Glomerular endothelial cell (primary cell): ENCODE measurements at places on chromosomes 2 and 18. TPM values are rescaled to one million over a fixed set of nuclear protein-coding genes. Genes with fewer than 3 reads are reported as not detected.
A peak's percentile ranks its signal among the peaks of the same experiment; 100 is the strongest.

DNA sequence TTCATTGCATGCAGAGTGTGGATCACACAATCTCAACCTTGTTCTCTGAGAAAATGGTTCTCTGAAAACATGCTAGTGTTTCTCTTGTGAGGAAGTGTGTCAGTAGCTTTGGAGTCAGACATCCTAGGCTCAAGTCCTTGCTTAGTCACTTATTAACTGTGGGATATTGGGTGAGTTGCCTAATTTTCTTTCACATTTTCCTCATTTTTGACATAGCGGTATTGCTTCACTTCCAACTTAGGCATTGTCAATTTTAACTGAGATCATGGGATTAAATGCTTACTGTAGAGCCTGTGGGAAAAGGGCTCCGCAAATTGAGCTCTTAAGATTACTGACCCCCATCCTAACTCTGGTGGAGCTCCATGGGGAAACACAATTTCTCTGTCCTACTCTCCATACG, 622.2 kb downstream of the CNTNAP5 start:
- DNase-seq: no peak

DNA sequence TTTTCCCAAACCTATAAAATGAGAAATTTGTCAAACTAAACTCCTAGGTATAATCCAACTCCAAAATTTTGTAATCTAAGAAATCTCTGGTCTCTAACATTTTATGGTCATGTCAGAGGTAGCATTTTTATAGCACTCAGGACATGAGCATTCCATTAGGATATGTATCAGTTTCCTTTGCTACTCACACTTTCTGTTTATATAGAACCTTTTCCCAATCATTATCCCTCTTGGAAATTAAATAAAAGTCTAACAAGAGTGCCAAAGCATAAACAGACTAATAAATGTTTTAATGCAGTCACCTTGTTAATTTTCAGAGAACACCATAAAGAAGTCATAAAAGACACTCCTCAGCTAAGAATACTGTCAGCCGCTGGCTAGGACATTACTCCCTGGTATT, 300.0 kb upstream of the CWC22 start:
- DNase-seq: no peak

GRCh38 chr2:28663359-28663758, 88.3 kb upstream of the PPP1CB start:
- DNase-seq: no peak

DNA sequence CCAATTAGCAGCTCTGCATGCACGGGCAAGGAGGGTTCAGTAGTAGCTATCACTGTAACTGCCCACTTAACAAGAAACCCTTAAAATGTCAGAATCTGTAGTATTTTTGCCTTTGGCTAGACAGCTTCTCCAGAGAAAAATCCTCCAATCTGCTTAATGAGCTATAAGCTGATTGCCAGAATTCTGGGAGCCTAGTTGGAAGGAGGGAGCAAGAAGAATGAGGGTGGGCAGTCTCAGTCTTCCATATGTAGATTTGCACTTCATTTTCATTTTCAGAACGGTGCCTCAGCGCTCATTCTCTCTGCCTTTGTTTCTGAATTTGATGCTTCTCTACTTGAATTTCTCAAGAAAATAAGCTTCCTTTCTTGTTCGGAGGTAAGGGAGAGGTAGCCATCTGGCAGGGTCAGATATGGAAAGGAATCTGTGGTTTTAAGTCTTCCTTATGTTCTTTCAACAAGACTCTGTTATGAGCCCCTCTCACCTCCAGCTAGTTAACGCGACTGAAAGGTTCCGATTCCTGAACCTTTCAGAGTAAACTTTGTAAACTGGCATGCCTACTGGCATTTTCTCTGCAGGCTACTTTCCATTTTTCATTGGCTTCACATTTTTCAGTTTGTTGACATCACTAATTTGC, 53.5 kb downstream of the HNRNPLL start:
- no peak for DNase-seq

DNA sequence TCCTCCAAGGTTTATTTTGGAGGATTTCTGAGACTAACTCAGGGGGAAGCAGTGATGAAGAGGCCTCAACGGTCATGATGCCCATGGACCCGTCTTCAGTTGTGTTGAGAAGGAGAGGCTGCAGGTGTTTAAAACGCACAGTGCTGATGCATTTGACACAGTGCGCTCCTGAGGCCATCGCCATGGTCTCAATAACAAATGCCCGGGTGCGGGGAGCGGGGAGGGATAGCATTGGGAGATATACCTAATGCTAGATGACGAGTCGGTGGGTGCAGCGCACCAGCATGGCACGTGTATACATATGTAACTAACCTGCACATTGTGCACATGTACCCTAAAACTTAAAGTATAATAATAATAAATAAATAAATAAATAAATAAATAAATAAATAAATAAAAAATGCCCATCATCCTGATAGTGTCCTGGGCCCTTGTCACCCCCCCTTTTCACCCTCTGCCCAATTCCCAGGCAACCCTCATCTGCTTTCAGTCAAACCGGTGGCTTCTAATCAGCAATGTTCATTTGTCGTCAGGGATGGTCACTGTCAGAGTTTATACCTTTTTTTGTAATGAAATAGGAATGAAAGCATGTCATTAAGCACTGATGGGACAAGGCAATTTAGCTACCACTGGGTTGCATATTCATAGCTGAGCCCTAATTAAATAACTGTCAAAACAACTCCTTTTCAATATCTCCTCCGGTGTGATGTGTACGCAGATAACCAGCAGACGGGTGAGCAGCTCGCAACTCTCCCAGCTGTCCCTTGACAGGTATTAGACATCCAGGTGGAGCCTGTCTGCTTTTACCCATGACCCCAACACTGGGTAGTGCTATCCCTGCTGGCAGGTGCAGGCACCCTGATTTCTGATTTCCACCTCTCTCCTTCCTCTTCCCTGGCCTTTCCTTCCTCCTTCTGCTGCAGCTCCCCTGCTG, 95.9 kb downstream of the KCNF1 start:
- DNase-seq: no peak

DNA sequence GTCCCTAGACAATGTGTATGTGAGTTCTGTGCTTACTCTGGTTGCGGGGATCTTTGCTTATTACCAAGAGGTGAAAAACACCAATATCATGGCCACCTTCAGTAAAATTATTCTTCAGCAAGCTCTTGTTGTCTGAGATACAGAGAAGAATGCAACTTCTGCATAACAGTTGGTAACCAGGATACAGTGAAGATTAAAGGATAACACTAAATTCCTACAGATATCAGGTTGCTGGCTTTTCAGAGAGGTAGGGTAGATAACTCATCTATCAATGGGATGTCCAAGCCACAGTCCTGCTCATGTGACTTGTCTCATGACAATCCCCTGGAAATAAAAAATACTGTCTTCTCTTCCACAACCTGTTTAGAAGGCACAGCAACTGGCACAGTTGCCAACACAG, 308.5 kb downstream of the TNS1 start:
- no peak for DNase-seq

DNA sequence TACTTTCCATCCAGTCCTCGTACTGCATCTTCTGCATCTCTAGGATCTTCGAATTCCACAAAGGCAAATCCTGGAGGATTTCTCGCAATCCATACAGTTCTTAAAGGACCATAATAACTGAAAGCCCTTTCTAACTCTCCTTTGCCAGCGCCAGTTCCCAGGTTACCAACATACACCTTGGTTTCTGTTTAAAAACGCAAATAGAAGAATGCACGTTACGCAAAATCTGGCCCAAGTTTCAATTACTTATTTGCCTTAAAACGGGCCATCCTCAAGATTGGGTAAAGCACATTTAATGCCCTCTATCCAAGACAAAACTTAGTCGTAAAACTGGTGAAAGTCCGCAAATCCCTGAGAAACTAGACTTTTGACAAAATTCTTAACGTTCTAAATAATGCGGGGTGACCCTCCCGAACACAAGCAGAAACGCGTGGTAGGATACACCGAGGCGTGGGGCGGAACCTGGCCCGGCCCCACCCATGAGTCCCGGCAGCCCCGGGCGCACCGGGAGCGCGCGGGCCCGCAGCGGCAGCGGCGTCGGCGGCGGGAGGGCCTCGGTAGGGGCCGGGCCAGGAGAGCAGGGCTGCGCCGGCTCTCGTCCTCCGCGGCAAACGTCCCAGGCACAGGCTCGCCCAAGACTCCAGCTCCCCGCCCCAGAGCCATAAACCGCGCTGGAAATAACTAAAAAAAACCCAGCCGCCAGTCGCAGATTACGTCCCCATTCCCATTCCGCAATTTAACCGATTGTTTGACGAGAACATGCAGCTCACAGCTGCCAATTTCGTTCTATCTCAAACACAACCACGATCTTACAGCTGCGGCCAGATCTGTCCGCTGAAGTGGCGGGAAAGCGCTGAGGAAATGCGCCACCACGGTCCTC, 910 bp downstream of the SRSF7 start:
- no peak for DNase-seq

DNA sequence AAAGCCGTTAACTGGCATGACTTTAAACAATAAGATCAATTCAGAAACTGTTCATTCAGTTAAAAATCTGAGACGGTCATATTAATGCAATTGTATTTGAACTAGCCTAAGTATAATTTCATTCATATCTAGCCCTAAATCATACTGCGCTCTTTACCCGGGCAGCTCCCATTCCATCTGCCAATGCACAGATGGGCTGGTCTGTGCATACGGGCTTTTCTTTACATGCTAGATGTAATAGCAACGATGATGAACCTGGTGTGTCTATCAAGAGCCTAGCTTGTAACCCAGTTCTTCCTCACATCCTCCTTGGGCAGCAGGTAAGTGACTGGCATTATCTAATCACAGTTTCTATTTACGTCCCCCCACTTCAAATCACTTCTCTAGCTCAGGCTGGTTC, 631.5 kb upstream of the KLHL29 start:
- no peak for DNase-seq

GRCh38 chr18:35938158-35938557, 34.3 kb upstream of the RMP24 start:
- DNase-seq: no peak

DNA sequence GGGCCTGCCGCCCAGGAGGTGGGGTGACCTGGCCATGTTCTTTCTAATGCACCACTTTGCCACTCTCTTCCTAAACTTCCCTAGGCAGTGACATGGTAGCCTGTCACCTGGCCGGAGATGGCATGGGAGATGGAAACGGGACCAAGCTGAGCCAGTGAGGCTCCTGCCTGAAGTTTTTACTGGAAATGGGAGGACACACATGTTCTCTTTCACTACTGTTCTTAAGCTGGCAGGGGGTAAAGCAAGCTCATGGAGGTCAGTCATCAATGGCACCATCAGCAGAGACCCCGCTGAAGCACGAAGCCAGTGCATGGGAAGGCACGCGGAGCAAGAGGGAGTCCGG, 50.7 kb downstream of the ATIC start:
- DNase-seq: no peak

DNA sequence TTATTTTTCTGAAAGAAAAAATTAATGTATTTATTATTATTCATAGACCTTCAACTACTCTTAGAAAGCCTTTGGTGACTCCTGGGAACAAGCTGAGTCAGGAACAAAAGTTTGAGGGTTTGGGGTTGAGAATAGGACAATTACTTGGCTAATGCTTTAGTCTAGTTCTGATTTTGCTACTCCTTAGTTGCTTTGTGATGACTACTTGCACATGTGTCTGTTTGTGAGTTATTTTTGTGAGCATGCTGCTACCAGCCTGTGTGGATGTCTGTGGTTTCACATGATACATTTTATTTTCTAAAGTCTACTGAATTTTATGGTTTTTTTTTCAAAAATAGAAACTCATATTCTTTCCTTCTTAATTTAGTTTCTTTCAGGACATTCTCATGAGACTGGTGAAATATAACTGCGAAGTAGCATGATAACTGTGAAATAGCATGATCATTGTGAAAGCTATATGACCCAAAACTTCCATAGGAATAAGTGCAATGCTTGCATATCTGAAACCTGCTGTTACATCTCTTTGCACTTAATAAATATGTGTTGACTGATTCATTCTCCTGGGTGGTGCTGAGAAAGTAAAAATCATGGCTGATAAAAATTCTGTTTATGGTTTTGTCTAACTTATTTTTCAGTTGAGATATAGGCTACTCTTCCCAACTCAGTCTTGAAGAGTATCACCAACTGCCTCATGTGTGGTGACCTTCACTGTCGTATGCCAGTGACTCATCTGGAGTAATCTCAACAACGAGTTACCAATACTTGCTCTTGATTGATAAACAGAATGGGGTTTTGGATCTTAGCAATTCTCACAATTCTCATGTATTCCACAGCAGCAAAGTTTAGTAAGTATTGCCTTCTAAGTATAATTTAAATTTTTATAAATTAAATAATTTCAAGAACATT, 17.9 kb upstream of the IL18R1 start:
- no peak for DNase-seq

- no peak for DNase-seq
These were observed 293.7 kb upstream of the RND3 start for GRCh38 chr2:150781142-150781541.

GRCh38 chr2:26757873-26758789, 6.0 kb upstream of the SLC35F6 start:
- peak; percentile 97 for DNase-seq

- no peak for DNase-seq
These were observed 461.2 kb downstream of the CDH2 start for GRCh38 chr18:27715751-27716150.

DNA sequence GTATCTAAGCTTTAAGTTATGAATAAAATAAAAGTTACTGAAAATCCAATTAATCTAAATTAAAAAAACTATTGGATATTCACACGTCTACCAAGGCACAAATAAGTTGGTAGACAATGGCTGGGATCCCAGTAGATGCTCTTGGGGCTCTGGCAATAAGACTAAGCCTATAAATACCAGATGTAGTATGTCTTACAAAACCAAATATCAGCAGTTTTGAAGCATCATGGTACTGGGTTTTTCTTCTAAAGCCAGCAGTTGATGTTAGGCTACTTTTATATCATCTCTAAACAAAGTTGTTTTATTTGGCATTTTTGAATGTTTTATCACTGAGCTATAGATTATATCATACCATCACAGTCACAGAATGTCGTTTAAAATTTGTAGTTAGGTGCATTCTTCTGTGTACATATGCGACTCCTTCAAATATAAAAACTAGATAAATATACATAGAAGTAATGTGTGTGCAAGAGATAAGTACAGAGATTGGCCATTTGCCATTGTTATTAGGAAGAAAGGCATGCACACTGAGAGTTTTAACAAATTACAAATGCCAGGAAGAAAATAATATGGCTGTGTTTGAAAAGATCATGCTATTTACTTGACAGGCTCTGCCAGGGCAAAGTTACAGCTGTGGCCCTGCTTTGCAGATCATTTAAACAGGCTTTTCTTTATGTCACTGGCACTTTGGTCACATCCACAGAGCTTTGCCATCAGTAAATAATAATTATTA, 21.6 kb upstream of the TMEM17 start:
- no peak for DNase-seq

Gene RAMP1
- not detected in 2 replicates for total RNA-seq

Gene GTF2A1L
- total RNA-seq: 0.29 TPM in 1 of 2 replicates, not detected in the other

Gene REG1B
- total RNA-seq: not detected in 2 replicates

Gene MYO1B
- 109 and 232 TPM in 2 replicates for total RNA-seq

Gene GAREM2
- 3.4 and 4.6 TPM in 2 replicates for total RNA-seq
